ENCODE measurements at places on chromosomes 3 and 15. TPM values are rescaled to one million over a fixed set of nuclear protein-coding genes. Genes with fewer than 3 reads are reported as not detected.

Gene SLC22A13
- total RNA-seq, result not detected

Gene ZNF501
- 5.4 TPM for total RNA-seq

Gene IFRD2
- total RNA-seq, result 69.4 TPM

Gene NAALADL2
- total RNA-seq, result 5.2 TPM

Gene GPR87
- total RNA-seq, result not detected

Gene C2CD4A
- total RNA-seq, result not detected

Gene NR2F2
- 14.2 TPM for total RNA-seq

Gene GCSAM
- total RNA-seq, result not detected

Gene BNC1
- 0.19 TPM for total RNA-seq

Gene CCNB2
- total RNA-seq, result 0.54 TPM

DNA sequence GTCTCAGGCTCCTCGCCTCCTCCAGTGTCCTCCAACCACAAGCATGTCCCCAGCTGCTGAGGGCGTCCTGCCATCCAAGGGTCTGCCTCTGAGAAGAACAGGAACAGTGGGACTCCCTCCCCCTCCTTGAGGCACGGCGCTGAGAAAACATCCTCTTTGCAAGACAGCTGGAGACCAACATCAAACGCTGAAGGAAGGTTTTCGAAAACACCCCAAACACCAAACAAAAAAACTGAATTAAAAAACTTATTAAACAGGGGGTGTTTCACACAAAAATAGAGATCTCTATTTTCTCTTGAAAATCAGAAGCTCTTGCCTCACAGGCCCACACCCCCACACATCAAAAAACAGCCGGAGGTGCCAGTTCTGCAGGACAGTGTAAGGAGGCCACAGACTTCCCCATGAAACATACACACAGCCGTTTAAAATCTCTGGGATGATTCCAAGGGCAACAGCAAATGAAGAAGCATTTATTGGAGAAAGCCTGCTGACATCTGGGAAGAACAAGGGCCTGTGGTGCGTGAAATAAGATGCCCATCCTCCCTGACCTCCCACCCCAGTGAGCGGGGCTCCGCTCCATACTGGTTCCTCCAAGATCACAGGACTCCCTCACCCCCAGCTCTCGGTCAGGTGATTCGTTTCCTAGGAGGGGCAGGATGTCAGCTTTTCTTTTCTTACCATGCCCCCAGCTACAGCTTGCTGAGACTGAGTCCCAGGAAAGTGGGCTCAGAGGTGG lies 71.3 kb downstream of the NUP210 start:
- DNase-seq, result peak; percentile 40

GRCh38 chr3:4503050-4503449 lies 9.9 kb downstream of the ITPR1 start:
- DNase-seq, result no peak

GRCh38 chr3:136377508-136377907 lies 127.4 kb downstream of the PCCB start:
- no peak for DNase-seq

- no peak for DNase-seq
These were observed 216.2 kb downstream of the STT3B start for GRCh38 chr3:31748933-31749295.

DNA sequence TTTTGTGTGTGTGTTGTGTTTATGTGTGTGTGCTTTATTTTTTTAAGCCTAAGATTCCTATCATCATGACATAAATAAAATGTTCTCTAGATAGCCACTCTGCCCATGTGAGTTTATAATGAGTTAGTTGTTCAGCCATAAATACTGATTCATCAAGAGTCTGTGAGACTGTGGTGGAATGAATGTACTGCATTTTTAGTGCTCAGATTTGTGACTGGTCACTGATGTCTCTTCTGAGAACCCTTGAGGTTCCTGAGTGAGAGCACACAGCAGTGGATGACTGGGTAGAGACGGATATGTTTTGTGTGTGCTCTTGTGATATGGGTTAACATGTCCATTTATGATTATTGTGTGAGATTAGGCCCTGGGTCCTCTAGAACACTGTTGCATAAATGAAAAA lies 51.2 kb downstream of the SETD5 start:
- DNase-seq, result no peak

DNA sequence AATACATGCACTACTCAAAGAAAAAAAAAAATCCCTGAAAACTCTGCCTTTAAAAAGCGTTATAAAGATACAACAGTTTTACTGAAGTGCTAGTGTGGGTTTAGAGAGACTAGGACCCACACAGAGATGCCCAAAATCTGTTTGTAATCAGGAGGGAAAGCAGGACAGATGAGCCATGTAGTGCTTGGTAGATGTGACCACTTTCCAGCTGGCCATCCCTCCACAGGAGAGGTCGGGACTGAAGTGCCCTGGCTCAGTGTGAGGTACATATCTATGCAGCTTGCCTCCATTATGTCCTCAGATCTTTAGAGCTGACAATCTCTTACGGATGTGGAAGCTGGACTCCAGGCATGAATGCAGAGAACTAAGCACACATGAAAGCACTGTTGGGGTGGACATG lies 57.5 kb upstream of the NANOGP8 start:
- DNase-seq, result no peak

GRCh38 chr15:37446921-37447320 lies 346.6 kb upstream of the MEIS2 start:
- DNase-seq, result no peak

DNA sequence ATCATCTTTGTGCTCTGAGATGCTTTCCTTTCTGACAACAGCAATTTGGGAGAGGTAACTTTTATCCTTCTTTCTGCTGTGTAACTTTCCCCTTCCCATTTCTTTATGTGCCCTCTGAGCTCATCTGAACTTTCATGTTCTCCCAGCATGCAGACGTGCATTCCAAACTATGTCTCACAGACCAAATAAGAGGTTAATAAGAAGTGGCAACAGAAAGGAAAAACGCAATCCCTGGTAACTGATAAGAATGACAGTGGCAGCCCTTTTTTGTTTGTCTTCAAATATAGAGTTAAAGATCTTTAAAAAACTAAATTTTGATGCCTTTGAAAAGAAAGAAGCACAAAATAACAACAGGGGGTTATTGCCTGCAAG lies 533.4 kb downstream of the FOXP1 start:
- DNase-seq, result no peak

- DNase-seq, result no peak
These were observed 77.3 kb downstream of the APBA2 start for GRCh38 chr15:28962851-28963710.

DNA sequence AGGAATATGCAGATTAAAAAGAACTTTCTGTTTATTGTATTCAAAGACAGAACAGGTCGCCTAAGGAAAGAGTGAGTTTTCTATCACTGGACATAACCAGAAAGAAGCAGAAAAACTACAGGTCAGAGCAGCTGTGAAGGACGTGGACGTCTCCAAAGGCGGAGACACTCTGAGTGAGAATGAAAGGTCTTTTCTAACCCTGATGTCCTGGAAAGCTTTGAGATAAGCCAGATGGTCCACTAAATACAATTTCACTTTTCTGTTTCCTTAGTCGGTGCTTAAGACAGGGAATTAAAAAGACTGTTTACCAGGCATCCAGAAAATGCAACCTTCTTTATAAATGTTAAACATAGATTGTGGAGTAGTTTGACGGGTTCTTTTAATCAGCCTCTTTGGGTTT lies 360.4 kb downstream of the FGF12 start:
- no peak for DNase-seq

- no peak for DNase-seq
These were observed 67.8 kb downstream of the SLCO3A1 start for GRCh38 chr15:91921188-91921842.

GRCh38 chr3:94359996-94360395 lies 297.1 kb downstream of the NSUN3 start:
- no peak for DNase-seq

GRCh38 chr15:95281470-95281869 lies 1049.0 kb upstream of the NR2F2 start:
- no peak for DNase-seq

GRCh38 chr15:100890850-100891249 lies 11.2 kb downstream of the ALDH1A3 start:
- DNase-seq, result no peak

- no peak for DNase-seq
These were observed 49.1 kb upstream of the TLE3 start for GRCh38 chr15:70146771-70147170.

Data from Right ventricle myocardium inferior (tissue), 1 donor.